Fibroblast of skin of right quadriceps (primary cell): ENCODE measurements at places on chromosomes 5 and 9.

GRCh38 chr5:67009028-67009427, 187.6 kb downstream of the CD180 start:
- no peak for DNase-seq

GRCh38 chr5:5421961-5422818, at the start of gene ICE1:
Gene ICE1, plus strand, starts transcription at chr5:5422677. Its CDS starts 239 bp downstream, at chr5:5422916.
- DNase-seq = peak; percentile 98

GRCh38 chr5:130035388-130035787, 131.1 kb downstream of the CHSY3 start:
- no peak for DNase-seq

DNA sequence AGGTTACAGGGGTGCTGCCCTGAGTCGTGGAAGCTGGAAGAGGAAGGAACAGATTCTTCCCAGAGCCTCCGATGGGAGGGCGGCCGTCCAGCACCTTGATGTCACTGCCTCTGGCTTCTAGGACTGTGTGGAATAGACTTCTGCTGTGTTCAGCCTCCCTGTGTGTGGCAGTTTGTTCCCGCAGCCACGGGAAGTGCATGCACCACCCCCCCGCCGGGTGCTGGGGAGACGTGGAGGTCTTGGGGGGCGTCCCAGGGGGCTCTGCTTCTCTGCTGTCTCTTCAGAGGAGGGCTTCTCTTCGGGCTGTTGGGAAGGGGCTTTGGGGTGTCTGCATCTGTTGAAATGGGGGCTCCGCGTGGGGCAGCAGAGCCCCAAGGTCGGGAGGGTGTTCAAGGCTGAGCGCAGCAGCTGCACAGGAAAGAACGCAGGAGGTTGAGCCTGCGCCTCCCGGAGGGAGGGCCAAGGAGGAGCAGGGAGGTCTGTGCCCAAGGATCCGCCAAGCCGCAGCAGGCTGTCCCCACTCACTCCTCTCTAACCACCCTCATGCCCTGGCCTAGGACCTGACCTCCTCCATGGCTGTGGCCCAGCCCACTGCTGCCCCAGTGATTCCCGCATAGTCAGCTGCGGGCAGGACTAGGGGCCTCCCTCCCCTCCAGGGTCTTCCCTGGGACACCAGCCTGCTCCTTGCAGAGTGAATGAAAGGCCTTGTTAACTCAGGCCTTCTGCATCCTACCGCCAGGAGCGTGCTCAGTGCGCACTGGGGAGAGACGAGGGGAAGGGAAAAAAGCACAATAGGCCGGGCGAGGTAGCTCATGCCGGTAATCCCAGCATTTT, 45.0 kb downstream of the ROPN1L start:
- DNase-seq = no peak

GRCh38 chr5:13994621-13995253, 50.2 kb upstream of the DNAH5 start:
- DNase-seq = no peak

DNA sequence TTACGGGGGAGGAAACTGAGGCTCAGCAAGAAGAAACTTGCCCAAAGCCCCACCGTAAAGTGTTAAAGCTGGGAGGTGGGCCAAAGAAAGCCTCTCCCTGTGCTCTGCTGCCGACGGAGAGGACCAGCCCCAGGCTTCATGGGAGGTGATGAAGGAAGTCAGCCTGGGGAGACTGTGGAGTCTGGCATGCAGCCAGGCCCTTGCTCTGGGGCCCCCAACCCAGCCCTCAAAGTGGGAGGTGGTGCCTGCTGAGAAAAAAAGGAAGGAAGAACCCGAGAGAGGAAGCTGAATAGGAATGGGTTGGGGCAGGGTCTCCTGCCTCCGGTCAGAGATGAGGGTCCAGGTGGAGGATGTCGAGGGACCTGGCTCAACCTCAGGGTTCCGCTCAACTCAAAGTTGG, 3.8 kb downstream of the RNF44 start:
- DNase-seq = no peak

DNA sequence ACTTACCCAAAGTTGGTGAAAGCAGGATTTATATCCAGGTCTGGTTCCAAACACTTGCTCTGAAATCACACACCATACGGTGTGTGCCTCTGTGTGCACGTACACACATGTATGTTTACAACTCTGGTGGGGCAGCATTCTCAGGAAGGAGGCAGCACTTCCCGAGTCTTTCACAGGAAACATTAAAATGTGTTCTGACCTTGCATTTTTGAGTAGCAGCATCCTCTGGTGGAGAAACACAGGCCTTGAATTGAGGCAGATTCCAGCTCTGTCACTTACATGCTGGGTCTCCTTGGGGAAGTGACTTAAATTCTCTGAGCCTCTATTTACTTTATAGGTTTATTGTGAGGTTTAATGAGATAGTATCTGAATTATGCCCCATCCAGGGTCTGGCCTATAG, 126.4 kb downstream of the RGS3 start:
- DNase-seq = peak; percentile 52

GRCh38 chr9:128636024-128636390, 20.6 kb downstream of the DYNC2I2 start:
- DNase-seq = no peak

DNA sequence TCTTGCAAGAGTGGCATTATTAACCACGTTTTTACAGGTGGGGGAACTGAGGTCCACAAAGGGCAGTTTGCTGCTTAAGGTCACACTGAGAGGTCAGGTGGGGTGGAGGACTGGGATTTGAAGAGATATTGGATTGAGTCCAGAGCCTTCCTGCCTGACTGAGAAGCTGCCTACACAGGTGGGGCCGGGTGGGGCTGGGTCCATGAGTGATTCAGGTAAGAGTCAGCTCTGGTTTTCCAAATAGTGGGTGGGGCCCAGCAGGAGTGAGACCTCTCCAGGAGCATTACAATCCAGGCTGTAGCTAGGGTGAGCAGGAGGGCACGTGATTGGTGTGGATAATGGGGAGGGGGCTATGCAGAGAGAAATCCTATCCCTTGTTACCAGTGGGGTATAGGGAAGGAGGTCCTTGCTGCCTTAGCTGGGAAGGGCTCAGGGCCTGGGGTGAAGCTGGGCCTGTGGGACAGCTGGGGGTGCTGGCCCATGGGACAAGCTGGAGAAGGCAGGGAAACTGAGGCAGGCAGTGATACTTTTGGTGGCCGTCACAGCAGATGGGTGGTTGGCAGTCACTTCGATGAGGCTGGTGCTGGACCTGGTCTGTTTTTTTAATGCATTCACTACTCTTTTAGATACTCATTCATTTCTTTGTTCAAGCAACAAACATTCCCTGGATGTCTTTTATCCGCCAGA, 2.9 kb upstream of the PTGS1 start:
- no peak for DNase-seq

DNA sequence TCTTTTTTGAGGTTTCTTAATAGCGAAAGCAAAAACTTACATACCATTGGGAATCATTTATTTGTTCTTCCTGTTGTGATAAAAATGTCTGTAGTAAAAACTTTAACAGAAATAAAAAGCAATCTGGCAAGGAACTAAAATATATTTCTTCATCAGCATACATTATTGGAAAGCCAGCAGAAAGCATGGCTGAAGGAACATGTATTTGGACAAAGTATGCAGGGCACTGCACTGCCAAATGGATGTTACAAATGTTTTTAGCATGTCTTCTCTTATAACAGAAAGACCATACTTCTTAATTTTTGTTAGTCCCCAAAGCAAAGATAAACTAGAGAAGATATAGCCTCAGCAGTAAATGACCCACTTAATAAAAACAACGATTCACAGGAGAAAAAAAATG, 80.5 kb downstream of the SMIM15 start:
- no peak for DNase-seq

GRCh38 chr9:78072586-78073199, 41.1 kb upstream of the GNAQ start:
- no peak for DNase-seq

DNA sequence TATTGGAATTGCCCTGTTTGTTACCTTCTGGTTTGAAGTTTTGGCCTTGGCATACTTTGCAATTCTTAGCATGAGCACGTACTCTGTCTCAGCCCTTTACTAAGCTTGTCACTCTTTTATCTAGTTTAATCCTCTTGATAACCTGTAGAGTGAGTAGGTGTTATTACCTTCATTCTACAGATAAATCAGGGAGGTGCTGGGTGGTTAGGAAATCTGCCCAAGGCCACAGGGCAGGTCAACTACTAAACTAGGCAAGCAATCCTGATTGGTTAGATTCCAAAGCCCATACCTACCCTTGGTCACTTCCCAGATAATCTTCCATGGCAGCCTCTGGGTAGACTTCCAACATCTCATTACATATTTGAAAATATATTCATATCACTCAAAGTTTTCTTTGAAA, 65.7 kb downstream of the PCSK5 start:
- no peak for DNase-seq

DNA sequence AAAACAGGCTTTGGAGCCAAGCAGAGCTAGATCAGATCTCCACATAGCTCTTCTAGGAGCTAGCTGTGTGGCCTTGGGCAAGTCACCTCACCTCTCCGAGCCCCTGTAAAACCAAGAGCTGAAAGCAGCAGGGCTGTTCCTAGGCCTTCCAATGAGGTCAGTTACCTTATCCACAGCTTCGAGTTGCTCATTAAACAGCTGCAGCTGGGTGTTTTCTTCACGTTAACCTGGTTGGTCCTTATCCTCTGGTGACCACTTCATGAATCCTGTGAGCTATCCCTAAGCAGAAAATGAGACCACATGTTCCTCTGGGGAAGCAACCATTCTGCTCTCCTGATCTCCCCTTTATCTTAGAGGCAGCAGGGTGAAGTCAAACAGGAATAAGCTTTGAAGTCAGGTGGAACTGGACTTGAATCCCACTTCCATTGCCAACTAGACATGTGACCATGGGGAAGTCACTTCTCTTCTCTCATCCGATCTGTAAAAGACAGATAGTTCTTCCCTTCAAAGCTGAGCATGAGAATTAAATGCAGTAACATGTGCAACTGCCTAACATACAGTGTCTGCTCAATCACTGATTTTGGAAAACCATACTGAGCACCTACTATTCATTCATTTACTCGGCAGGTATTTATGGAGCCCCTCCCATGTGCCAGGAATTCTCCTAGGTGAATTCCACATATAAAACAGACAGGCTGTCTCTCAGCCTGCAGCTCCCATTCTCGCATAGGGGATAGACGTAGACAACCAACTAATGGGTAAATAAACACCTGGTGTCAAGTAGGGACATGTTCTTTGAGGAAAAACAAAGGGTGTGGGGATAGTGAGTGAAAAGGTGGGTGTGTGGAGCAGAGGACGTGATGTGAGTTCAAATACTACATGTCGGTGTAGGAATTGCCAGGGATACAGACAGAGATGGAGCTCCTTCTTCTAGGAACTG, 111.7 kb upstream of the BOD1 start:
- no peak for DNase-seq

- no peak for DNase-seq
These were observed 15.4 kb downstream of the CCDC69 start for GRCh38 chr5:151208481-151208914.

DNA sequence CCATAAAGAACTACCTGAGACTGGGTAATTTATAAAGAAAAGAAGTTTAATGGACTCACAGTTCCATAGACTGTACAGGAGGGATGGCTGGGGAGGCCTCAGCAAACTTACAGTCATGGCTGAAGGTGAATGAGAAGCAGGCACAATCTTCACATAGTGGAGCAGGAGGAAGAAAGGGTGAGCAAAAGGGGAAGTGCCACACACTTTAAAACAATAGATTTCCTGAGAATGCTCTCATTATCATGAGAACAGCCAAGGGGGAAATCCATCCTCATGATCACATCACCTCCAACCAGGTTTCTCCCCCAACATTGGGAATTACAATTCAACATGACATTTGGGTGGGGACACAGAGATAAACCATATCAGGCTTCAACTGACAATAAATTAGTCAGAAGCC, 664.9 kb downstream of the TAF11L14 start:
- no peak for DNase-seq

DNA sequence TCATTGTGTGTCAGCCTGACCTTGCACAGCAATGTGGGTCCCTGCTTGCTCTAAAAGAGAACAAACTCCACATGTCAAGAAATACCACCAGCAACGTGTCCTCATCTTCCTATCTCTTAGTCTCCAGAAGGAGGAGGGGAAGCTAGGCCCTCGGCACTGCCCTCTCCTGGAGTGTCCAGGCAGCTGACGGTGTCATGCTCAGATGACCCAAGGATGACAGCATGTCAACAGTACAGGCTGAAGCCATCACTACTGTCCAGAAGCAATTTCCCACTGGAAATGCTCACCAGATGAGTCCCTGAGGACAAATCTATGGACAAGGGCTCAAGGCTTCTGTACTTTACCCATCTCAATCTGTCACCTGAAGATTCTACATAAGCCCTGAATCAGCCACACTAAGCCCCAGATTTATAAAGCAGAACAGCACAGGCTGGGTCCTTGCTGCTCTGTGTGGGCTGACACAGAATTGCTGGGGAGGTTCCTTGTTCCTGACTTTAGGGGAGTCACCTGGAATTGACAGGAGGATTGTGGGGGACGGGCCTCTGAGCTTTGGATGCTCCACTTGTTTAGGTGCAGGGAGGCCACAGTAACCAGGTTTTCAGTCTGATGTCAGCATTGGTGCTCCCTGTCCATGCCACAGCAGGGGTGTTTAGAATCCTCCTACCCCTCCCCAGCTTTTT, 210.2 kb downstream of the DAB2IP start:
- no peak for DNase-seq

DNA sequence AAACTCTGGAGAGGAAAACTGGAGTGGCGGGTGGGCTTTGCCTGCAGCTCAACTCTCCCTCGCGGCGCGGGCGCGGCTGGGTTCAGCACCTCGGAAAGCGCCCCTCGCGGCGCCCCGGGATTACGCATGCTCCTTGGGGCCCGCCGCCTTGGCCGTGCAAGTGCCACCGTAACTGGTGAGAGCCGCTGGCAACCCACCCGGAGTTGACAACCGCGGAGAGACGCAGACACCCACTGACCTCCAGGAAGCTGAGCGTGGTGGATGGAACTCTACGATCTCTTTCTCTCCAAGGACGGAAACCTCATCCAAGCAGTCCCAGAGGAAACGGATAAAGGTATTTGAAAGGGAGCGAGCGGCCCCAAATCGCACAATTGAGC, 194 bp upstream of the RXFP3 start:
- DNase-seq = peak; percentile 64

DNA sequence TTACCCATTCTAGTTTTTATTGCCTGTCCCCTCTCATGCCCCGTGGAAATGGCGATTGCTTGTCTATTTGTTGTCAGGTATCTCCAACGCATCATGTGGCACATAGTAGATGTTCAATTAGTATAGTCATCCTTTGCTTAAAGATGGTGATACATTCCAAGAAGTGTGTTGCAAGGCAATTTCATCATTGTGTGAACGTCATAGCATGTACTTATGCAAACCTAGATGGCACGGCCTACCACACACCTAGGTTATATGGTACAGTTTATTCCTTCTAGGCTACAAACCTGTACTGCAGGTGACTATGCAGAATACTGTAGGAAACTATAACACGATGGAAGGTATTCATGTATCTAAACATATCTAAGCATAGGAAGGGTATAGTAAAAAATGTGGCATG, 163.9 kb upstream of the DAPK1 start:
- DNase-seq = no peak
